HFFc6 (cell line): ENCODE measurements at places on chromosomes 3 and 15.

- no peak for DNase-seq
Observed at GRCh38 chr15:79433276-79433990, 1.3 kb downstream of the MINAR1 start.

GRCh38 chr3:36663666-36664291 lies 100.6 kb downstream of the DCLK3 start:
- DNase-seq, result no peak

DNA sequence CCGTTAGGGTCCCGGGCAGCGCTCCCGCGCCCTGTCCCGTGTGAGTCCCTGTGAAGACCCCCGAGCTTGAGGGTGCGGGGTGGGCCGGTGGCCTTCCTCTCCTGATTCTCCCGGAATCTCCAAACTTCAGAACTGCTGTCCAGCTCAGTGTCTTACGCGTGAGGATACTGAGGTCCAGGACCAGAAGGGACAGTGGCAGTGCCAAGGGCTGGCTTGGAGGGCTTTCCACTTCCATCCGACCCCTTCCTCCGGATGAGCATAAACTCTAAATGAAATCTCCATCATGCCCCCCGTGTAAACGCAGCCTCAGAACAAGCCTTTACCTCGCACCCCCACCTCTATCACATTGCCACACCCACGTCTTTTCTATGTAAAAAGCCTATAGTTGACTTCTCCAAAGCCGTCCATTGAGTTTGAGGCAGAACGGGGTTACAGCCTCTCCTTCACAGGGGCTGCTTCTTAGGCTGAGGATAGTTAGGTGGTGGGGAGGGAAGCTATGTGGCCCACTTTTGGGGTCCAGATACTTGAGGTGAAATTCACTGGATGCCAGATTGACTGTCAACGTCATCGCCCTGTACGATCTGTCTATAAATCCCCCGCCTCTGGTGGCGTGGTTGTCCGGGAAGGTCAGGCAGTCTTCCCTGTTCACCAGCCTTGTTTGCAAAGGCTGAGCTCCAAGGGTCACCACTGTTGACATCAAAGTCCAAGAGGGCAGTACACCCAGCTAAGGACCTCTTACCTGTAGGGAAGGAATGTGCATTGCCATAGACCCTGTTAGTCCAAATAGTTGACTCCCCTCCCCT lies 1.1 kb downstream of the EDEM1 start:
- DNase-seq, result peak; percentile 9

DNA sequence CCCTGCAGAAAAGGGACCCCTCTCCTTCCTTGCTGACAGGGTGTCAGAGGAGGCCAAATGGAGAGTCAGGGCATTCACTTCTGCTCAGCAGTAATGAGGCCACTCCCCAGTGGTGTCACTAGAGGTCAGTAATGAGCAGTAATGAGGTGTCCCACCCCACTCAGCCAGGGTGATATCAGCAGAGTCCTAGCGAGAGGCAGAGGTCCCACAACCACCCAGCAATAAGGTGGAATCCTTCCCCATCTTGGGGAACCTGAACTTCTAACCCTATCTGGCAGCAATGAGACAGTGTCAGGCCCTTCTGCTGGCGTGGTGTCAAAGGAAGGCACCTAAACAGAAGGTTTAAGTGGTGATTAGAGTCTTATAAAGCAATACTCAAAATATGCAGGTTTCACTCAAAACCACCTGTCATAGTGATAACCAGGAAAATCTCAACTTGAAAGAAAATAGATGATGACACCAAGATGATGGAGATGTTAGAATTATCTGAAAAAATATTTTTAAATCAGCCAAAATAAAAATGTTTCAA lies 12.9 kb downstream of the OCA2 start:
- DNase-seq, result peak; percentile 52

- DNase-seq, result no peak
Observed at GRCh38 chr3:38573556-38573955, 75.9 kb downstream of the SCN5A start.

- DNase-seq, result no peak
Observed at GRCh38 chr3:189307963-189308362, 136.2 kb downstream of the TPRG1 start.

DNA sequence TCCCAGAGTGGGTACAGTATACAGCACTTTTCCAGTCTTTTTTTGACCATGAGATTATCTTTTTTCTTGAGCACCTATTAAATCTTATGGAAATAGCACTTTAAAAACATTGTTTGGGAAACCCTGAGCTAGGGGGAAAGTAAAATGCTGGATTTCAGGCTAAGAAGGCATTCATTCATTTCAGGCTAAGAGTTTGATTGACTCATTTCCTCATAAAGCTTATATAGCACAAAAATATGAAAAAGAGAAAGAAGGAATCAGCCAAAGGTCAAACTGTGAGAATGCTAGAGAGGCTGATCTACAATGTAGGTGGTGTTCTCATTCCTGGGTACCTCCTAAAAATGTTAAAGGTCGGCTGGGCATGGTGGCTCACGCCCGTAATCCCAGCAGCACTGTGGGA lies 10.5 kb downstream of the TTC23 start:
- DNase-seq, result no peak

- peak; percentile 67 for DNase-seq
Observed at GRCh38 chr3:27423463-27423862, 54.3 kb upstream of the NEK10 start.

- no peak for DNase-seq
Observed at GRCh38 chr15:85095566-85095965, 113.9 kb downstream of the PDE8A start.

DNA sequence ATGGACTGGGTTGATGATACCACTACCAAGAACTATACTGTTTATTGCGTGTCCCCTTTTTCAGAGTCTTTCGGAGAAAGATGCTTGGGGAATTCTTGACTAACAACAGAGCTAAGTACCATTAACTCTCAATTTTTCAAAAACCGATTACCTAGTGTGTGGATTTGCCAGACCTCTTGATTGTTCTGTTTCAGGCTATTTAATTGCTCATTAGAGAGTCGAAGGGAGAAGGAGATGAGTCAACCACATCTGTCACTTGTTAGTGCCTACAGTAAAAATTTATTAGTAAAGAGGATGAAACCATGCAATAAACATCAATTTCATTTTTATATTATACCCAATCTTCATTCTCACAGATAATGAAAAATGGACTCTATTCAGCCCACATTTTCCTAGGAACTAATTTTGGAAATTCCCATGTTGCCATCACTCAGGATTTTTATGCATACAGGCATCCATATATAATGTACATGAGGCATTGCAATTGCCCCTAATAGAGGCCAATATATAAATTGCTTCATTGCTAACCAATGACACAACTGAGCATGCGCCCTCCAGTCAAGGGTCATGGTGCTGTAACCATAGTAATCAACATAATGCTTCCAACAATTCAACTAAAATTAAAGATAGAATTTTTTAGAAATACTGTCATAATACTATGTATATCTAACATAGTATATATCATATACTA lies 541.7 kb downstream of the TBL1XR1 start:
- no peak for DNase-seq

DNA sequence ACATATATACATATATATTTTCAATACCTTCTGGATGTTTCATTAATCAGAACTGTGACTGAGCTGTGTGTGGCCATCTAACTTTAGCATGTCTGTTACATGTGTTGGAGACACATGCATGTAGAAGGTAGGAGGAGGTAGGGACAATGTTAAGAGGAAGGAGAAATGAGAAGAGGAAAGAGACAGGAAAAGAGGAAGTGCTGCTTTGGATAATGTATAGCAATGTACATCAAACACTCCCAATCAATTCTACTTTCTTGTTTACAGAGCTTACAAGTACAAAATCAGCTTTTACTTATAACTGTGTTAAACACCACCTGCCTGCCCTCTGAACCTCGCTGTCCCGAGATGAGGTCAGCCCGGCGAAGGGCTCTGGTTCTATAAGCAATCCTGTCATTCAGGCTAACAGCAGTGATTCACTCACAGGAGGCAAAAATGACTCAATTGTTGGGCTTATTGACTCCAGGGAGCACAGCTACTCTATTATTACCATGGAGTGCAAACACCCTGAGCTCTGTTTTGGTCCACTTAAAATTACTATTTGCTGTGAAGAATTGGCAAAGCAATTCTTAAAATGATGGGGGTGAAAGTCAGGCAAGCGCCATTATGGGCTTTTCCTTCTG lies 188.9 kb downstream of the MEIS2 start:
- peak; percentile 62 for DNase-seq

DNA sequence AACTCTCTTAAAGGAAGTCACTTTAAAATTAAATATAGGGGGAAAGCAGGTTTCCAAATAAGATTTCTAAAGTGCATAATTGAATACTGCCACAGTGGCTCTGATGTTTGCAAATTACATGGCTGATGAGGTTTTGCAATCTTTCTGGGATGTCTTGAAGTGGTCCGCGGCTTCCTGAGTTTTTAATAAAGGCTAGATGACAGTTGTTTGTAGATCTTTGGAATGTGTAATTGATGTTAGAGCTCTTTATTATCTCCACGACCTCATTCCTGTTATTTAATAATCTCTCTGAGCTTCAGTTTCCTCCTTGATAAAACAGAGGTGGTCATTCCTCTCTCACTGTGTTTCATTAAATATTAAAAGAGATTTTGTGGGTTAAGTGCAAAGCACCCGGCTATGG lies 27.0 kb upstream of the CEMIP start:
- DNase-seq, result no peak

- DNase-seq, result peak; percentile 68
Observed at GRCh38 chr3:121970047-121970446, 52.0 kb downstream of the ILDR1 start.

DNA sequence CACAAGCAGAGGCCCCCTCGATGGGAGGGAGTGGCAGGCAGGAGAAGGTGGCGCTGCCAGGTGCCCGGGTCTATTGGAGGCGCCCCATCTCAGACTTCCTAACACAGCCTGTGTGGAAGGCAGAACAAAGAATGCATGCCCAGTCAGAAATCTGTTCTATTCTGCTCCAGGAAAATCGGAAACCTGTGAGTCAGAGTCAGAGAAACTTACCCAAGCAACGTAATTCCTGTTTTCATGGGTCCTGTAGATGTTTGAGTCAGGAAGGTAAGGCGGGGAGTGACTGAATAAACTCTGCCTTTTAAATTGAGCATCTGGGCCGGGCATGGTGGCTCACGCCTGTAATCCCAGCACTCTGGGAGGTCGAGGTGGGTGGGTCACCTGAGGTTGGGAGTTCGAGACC lies 13.7 kb downstream of the MAP6D1 start:
- no peak for DNase-seq

- peak; percentile 55 for DNase-seq
Observed at GRCh38 chr15:49145651-49146609, 9.5 kb downstream of the COPS2 start.

- DNase-seq, result peak; percentile 63
Observed at GRCh38 chr15:85730001-85730820, 64.5 kb downstream of the KLHL25 start.

DNA sequence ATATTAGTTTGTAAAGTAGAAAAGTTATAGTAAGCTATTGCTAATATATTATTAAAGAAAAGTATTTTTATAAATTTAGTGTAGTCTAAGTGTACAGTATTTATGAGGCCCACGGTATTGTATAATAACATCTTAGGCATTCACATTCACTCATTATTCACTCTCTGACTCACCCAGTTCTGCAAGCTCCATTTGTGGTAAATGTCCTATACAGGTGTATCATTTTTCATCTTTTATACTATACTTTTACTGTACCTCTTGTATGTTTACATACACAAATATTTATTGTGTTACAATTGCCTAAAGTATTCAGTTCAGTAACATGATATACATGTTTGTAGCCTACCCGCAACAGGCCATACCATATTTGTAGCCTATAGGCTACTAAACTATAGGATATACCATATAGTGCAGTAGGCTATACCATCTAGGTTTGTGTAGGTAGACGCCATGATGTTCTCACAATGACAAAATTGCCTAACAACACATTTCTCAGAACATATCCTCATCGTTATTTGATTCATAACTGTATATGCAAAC lies 246.8 kb upstream of the ALCAM start:
- no peak for DNase-seq

GRCh38 chr3:197027896-197028727 lies 1.5 kb downstream of the MELTF start:
- no peak for DNase-seq

GRCh38 chr3:43015991-43016865 lies 37.1 kb downstream of the GASK1A start:
- DNase-seq, result no peak

DNA sequence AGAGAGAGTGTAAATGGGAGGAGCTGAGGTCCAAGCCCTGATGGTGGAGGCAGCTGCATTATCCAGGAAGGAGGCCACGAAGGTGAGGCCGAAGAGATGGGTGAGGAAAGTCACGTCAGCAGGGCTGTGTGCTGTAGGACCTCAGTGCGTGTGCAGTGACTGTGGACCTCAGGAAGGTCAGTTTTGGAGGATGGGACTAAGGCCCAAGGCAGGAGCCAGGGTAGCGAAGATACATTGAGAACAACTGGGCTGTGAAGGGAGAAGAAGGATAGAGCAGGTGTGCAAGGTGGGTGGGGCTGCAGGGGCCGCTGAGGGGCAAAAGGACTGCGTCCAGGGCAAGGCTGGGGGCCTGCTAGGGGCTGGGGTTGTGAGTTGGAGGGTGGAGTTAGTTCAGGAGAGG lies 4.9 kb downstream of the KLHL40 start:
- DNase-seq, result no peak

GRCh38 chr3:8319935-8320634 lies 181.5 kb upstream of the LMCD1 start:
- peak; percentile 75 for DNase-seq

DNA sequence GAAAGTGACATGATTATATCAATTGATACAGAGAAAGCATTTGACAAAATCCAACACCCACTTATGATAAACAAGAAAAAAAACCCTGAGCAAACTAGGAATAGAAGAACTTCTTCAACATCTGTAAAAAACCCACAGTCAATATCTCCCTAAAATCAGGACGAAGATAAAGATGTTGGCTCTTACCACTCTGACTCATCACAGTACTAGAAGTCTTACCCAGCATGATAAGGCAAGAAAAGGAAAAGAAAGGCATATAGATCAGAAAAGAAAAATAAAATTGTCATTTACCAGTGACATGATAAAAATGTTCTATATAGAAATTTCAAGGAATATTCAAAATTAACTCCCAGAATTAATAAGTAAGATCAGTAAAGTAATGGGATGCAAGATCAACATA lies 7.2 kb upstream of the FBXW12 start:
- DNase-seq, result no peak

GRCh38 chr3:3560591-3561311 lies 238.5 kb upstream of the LRRN1 start:
- peak; percentile 17 for DNase-seq

- DNase-seq, result no peak
Observed at GRCh38 chr15:80591938-80592825, 102.9 kb upstream of the ABHD17C start.

- no peak for DNase-seq
Observed at GRCh38 chr15:80308002-80308401, 56.0 kb upstream of the CTXND1 start.

GRCh38 chr3:46184469-46184868 lies 23.6 kb downstream of the CCR1 start:
- DNase-seq, result peak; percentile 72

DNA sequence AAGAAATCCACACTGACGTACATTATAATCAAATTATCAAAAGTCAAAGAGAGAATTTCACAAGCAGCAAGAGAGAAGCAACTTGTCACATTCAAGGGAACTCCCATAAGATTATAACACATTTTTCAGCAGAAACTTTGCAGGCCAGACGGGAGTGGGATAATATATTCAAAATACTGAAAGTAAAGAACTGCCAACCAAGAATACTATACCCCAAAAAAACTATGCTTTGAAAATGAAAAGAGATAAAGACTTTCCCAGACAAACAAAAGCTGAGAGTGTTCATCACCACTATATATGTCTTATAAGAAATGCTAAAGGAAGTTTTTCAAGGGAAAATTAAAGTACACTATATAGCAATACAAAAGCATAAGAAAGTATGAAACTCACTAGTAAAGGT lies 91.5 kb upstream of the PPP2R3A start:
- DNase-seq, result no peak
